ENCODE measurements at places on chromosomes 16 and 17.

- no peak for DNase-seq
Observed at GRCh38 chr16:85326794-85327181, 214.5 kb upstream of the CIBAR2 start.

- DNase-seq: no peak
Observed at GRCh38 chr16:22291860-22292318, 5.3 kb upstream of the POLR3E start.

GRCh38 chr17:74012465-74012864 is 191.0 kb upstream of the RPL38 start:
- no peak for DNase-seq

DNA sequence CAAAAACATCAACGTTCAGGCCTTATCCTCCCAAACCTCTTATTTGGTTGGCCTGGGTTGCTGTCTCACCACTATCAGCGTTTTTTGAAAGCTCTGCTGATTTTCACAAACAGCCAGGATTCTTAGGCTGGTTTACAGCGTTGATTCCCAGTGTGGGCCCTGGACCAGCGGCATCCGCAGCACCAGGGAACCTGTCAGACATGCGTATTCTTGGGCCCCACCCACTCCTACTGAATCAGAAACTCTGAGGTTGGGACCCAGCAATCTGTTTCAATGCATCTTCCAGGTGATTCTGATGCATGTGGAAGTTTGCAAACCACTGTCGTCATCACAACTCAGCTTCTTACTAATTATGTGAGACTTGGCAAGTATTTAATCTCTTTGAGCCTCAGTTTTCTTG is 58.5 kb downstream of the RGS9 start:
- DNase-seq: no peak

DNA sequence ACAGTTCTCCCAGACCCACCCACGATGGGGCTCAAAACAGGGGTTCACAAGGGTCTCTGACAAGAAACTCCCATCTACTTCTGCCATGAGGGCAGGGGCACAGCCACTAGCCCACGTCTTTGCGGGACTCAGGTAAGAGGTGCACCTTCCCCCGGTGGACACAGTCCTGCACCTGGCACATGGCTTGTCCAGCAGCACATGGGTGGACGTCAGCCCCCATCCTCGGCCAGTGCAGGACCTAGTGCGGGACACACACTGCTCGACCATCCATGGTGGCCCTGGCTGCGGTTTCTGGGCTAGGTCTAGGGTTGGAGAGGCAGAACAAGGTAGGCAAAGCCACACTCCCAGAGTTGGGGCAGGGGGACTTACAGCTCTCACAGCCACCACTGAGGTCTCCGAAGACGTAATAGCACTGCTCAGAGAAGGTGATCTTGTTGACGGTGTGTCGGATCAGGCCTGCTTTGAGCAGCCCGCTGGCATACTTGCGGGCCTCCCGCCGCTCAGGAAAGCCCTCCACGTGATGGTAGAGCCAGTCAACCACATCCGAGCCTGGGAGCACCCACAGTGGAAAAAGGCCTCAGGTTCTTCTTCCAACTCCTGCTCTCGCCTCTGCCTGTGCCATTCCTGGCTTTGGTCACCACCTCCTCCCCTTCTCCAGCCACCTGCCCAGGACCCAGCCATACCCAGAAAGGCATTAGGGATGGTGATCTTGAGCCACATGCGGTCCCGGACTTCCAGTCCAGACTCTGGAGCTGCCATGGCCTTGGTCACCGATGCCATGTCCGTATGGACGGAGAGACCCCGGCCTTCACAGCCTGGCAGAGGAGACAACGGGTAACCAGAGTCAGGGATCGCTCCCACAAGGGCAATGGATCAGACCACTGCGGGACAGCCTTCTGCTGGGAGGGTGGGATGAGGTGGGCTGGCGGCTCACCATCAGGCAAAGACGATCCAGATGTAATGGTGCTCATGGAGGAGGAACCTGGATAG is 7.3 kb downstream of the ACADVL start:
- no peak for DNase-seq

- DNase-seq: peak; percentile 51
Observed at GRCh38 chr17:19513897-19514488, 19.7 kb upstream of the SLC47A1 start.

DNA sequence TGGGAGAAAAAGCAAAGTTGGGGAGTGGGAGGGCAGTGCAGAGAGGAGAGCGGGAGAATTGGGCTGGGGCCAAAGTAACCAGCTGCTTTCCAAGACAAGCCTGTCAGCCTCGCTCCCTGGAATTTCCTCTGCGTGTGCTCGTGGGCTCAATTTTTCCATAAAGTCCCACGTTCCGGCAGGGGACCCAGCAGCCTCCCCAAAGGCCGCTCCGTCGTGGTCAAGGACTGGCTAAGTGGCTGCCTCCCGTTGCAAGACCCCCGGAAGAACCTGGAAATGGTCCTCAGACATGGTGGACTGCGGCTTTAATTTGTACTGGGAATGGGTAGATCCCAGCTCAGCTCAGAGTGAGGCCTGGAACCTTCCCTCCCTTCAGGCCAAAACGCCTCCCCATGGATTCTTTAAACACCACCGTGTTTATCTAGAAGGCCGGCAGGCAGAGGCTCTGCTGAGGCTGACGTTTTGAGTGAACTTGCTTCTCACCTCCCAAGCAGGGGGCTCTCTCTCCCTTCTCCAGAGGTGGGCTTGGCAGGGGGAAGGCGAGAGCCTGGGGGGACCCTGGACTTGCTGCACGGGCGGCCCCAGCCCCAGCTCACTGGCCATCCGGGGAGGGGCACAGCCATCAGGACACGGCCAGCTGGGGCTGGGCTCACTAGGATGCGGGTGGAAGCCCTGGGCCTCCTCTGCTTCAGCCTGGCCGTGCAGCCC is 190.0 kb downstream of the C16orf95 start:
- no peak for DNase-seq

DNA sequence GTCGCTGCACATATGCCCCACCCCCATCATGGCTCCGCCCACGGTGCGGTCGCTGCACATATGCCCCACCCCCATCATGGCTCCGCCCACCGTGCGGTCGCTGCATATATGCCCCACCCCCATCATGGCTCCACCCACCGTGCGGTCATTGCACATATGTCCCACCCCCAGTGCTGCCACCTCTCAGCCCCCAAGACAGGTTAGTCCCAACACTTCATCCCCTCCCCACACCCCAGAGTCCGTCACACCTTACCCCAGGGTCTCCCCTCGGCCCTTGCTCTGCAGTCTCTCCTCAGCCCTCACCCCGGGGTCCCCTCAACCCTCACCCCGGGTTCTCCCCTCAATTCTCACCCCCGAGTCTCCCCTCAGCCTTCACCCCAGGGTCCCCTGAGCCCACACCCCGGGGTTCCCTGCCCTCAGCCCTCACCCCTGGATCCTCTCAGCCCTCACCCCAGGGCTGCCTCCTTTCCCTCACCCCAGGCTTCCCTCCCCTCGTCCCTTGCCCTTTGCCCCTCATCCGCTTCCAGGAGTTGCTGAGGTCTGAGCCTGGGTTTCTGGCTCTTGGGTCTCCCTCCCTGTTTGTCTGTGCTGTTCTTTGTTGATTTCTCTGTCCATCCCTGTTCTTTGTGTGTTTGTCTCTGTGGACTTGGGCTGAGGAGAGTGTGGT is 25.6 kb downstream of the TPSG1 start:
- no peak for DNase-seq

GRCh38 chr16:61617219-61617783 is 418.9 kb downstream of the CDH8 start:
- DNase-seq: no peak

GRCh38 chr16:66549284-66550131 is at the start of gene TK2:
TSS of gene TK2 (minus strand) at chr16:66550122. CDS start at chr16:66550061, 61 bp downstream.
- no peak for DNase-seq

DNA sequence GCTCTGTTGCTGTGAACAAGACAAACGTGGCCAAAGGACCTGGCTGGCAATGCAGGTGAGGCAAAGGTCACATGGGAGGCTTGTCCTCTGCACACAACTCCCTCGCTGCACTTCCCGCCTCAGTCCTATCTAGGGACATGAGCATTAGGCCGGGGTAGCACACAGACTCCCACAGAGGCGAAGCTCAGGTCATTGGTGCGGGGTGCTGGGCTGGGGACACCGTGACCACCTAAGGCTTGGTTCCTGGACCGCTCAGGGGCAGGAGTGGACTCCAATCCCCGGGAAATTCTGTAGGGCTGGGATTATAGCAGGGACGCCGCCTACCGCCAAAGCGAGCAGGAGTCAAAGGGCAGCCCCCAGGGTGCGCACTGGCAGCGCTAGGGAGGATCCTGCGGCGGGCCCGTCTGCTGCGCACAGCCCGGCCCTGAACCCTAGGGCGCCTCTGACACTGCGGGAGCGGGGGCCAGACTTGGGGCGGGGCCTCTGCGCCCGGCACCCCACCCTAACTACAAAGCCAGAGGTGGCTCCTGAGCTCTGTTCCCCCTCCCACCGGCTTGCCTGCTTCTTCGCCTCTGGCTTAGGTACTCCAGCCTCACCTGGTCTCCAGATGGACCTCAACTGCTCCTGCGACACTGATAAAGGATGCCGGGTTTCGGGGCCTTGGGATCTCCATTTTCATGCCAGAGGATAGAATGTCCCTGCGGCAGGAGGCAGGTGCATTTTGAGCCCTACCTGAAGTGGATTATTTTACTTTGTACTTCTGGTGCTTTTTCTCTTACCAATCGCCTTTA is 3.9 kb upstream of the MT1B start:
- no peak for DNase-seq

DNA sequence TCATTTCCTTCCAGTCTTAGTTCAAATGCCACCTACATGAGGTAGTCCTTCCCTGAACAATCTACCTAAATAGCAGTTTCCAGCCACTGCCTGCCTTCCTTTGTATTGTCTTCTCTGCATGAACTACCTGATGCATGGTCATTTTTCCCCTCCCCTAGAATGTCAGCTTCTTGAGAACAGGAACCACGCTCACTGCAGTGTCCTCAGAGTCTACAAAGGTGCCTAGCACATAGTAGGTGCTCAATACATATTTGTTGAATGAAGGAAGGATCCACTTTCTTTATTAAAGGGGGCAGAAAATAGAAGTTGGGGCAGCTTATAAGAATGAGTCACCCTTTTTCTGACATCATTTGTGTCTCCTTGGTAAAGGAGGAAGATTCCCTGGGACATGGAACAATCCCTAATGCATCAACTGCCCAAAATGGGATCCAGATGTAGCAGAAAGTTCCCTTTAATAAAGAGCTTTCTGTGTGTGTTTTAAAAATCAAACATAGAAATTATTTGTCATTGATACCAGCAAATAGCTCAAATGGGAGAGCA is 4.4 kb upstream of the CYLD start:
- DNase-seq: no peak

- no peak for DNase-seq
Observed at GRCh38 chr16:27270349-27270748, 1.8 kb upstream of the NSMCE1 start.

DNA sequence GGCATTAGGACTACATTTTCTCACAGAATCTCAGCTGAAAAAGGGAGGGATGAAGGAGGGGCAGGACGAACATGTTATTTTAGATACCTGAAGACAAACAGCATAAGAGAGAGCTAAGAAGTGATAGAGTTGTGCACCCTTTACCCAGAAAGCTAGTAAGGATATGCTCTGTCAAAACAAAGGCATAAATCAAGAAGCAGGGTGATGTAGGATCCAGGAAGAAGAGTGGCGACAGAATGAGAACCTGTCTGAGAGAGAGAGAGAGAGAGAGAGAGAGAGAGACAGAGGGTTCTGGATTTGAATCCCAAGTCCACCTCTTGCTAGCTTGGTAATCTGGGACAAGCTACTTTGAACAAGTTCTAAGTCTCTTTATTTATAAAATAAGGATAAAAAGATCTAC is 103.4 kb downstream of the SPAG9 start:
- DNase-seq: no peak

DNA sequence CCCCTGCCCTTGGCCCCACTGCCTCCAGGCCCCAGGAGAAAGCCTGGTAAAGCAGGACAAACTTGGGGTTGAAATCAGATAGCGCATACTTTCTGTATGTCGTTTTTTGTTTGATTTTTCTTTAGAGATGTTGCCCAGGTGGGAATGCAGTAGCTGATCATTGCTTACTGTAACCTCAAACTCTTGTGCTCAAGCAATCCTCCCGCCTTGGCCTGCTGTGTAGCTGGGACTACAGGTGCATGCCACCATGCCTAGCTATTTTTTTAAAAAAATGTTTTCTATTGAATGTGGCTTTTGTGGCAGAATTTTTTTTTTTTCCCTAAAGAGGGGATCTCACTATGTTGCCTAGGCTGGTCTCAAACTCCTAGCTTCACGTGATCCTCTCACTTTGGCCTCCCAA is 11.1 kb upstream of the CCL5 start:
- no peak for DNase-seq

- DNase-seq: no peak
Observed at GRCh38 chr17:47983492-47984223, 12.7 kb downstream of the CDK5RAP3 start.

DNA sequence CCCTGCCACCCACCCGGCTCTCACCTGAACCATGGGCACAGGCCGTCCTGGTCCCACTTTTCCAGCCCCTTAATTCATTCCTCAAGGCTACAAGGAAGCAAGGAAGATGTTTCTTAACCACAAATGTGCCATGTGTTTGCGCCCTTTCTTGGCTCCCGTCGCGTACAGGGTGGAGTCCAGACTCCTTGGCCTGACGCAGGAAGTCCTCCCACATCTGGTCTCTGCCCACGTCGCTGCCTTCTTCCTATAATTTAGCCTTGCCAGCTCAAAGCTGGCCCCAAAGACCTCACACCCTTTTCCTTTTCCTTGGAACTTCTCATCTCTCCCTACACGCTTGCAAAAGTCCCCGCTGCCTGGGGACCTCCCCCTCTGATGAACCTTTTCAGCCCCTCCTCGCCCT is 38.8 kb upstream of the BHLHA9 start:
- no peak for DNase-seq

DNA sequence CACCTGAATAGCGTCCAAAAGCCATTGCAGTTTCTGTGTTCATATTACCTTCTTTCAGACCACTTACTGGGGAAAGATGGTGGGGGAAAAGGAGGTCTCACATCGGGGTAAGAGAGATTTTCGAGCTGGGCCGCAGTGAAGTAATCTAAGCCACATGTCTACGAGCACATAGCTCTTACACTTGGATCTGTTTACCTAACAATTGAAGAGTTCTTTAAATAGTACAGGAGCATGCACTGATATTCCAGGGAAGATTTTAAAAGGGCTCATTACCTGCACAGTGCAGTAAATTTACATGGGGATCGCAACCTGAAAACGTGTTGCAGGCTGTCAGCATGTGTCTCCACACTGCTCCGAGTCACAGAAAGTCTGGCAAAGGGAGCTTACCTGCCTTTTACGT is 12.6 kb downstream of the MAF start:
- no peak for DNase-seq

Data from Panc1 (cell line).